ENCODE measurements at places on chromosomes 7 and 10. TPM values are rescaled to one million over a fixed set of nuclear protein-coding genes. Genes with fewer than 3 reads are reported as not detected.

C10orf53 gene
- not detected for total RNA-seq

POM121C gene
- 54.0 TPM for total RNA-seq

CTAGE4 gene
- total RNA-seq = not detected

ADAM8 gene
- 0.99 TPM for total RNA-seq

SLC26A5 gene
- total RNA-seq = not detected

PGAM2 gene
- total RNA-seq = 0.67 TPM
